ENCODE measurements at places on chromosomes 4 and X. TPM values are rescaled to one million over a fixed set of nuclear protein-coding genes. Genes with fewer than 3 reads are reported as not detected.
A peak's percentile ranks its signal among the peaks of the same experiment; 100 is the strongest.

PJA1 gene
- 20.7 TPM for total RNA-seq

GAGE12F gene
- total RNA-seq = not detected

DNA sequence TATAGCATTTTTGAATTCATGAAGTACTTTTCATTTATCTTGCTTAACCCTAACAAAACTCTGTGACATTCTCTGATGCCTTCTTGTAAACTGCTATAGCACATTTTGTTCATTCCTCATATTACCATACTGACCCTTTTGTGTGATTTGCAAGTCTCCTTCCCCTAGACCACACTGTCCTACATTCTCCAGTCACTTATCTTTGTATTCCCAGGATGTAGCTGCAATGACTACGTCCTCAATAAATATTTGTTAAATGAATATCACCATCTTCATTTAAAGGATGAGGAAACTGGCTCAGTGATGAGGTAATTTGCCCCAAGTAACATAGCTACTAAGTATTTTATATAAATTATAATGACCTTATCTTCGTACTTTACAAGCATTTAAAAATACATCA, 11.9 kb downstream of the HUWE1 start:
- DNase-seq = no peak
- H3K36me3 ChIP-seq = peaks cover 58% of the 10 kb centered on the region
- no peaks in the 10 kb centered on the region for H3K27me3 ChIP-seq
- no peak overlapping the region for H3K4me3 ChIP-seq
- no peak overlapping the region for H3K27ac ChIP-seq

DNA sequence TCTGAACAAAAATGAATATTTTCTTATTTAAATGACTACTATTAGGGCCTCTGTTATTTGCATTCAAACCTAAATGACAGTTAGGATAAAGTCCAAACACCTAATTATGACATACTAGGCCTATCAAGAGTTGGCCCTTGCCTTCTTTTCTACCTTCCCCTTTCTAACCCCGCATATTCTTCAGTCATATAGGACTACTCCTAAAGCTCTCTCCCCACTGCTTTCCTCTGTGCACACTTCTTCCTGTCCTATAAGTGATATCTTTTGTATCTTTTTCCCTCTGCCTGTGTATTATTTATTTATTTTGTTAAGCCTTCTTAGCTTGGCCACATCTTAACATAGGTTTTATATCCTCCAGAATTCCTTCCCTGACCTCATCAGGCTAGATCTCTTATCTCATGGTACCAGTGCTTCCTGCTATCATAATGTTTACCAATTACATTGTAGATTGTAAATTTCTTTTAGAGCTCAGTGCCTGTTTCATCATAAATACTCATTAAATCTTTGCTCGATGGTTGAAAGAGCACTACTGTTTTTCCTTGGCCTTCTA, 22.5 kb downstream of the ERVMER34-1 start:
- no peaks in the 10 kb centered on the region for H3K4me1 ChIP-seq
- H3K36me3 ChIP-seq = no peaks in the 10 kb centered on the region
- no peaks in the 10 kb centered on the region for H3K27me3 ChIP-seq
- H3K27ac ChIP-seq = no peak overlapping the region
- DNase-seq = no peak

DNA sequence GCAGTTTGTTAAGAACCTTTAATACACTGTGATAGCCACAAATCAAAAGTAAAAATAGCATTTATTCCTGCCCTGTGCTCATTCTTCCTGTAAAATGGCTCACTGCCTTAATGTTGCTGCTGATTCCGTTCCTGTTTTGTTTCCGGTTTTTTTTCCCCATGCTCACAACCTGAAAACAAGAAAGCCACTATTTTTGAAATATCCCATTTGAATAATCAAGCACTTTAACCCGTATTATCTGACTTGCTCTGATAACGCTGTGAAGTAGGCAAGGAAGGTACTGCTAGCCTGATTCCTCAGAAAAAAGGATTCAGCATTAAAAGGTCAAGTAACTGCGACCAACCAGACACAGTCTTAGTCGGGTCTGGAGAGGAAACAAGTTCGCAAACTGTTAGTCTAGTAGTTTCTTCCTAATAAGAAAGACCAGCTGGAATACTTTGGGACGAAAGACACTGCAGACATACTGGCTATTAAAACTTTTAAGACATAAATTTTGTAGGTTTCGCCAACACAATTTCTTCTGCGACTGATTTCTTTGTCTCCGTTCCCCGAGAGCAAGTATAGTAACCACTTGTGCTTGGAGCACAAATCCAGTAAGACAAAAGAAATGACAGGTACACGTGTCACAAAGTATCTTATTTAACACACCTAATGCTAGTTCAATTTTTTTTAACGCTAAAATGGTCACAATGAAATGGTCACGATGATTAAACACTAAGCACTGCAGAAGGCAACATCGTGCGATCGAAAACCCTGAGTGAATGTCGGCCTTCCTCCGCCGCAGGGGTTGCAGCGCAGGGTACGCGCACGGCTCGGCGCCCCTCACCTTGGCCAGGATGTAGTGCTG, 802 bp downstream of the COX18 start:
- peak overlapping the region; percentile 83 for H3K4me3 ChIP-seq
- H3K36me3 ChIP-seq = peaks cover 12% of the 10 kb centered on the region
- H3K4me1 ChIP-seq = peaks cover 34% of the 10 kb centered on the region
- DNase-seq = no peak

DNA sequence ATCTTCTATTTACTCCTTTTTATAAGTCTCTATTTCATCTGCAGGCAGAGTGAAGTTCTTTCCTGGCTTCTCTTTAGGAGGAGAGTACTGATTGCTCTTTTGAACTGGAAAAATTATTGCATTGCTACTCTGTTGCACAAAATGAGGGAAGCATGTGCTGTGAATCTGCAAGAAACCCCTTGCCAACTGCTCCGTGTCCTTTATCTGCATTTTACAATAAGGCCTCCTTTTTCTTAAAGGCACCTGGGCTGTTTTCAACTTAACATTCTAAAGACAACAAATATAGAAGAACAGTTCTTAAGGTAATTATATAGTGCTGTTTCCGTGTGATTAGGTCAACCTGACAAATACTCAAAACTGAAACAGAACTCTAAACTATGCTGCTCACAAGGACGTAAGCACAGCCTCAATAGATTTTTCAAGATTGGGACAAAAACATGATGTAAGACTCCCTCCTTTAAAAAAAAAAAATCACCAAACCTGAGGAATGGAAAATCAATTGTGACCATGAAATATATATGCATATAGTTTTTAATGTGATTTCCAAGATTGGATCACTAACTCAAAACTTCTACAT, 716.6 kb upstream of the INTU start:
- H3K4me1 ChIP-seq = no peaks in the 10 kb centered on the region
- H3K27ac ChIP-seq = no peak overlapping the region
- no peaks in the 10 kb centered on the region for H3K27me3 ChIP-seq
- no peak for DNase-seq

DNA sequence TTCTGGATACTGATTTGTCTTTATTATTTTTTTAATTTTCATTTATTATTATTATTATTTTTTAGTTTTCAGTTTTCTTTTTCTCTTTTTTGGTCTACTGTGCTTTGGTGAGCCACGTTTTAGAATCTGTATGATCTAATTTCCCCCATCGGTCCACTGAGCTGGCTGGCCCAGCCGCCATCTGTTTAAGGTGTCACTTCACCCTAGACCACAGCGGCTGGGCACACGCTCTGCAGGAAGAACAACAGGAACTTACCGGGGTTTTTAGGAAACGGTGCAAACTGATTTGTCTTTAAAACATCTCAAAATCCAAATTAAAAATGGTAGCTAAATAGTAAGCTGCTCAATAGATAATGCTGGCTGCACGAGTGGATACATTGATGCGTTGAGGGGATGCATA, 48.8 kb upstream of the AMOT start:
- H3K27me3 ChIP-seq = peaks cover 4% of the 10 kb centered on the region
- DNase-seq = no peak
- H3K27ac ChIP-seq = no peak overlapping the region
- H3K4me3 ChIP-seq = no peak overlapping the region

DNA sequence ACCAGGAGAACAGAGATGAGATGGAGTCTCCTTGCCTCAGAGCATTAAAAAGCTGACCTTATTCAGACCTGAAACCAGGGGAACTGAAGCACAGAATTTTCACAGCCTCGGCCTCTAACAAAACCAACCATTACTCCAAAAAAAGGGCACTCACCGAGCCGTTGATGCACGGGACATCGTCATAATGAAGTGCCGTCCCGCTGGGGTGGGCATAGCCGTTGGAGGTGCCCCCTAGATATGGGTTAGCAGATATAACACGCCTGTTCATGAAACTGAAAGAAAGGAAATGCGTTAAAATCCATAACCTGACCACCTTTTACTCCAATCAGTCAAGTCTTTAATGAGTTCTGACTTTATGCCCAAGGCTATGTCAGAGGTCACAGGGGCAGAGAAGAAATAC, 153.6 kb downstream of the AFAP1 start:
- H3K4me3 ChIP-seq = no peak overlapping the region
- no peaks in the 10 kb centered on the region for H3K27me3 ChIP-seq
- H3K36me3 ChIP-seq = peaks cover 30% of the 10 kb centered on the region
- H3K4me1 ChIP-seq = peaks cover 63% of the 10 kb centered on the region
